ENCODE measurements at places on chromosomes 11 and 22.

DNA sequence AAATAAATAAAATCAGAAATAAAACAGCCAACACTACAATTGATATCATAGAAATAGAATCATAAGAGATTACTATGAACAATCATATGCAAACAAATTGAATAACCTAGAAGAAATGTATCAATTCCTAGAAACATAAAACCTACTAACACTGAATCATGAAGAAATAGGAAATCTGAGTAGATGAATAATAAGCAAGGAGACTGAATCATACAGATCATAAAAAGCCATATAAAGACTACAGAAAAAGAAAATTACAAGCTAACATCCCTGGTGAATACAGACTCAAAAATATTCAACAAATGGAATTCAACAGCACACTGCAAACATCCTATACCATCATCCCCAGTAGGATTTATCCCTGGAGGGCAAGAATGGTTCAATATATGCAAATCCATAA, 135.6 kb downstream of the SBF2 start:
- no peak for DNase-seq

GRCh38 chr11:45097721-45098493, 48.5 kb upstream of the PRDM11 start:
- no peak for DNase-seq

DNA sequence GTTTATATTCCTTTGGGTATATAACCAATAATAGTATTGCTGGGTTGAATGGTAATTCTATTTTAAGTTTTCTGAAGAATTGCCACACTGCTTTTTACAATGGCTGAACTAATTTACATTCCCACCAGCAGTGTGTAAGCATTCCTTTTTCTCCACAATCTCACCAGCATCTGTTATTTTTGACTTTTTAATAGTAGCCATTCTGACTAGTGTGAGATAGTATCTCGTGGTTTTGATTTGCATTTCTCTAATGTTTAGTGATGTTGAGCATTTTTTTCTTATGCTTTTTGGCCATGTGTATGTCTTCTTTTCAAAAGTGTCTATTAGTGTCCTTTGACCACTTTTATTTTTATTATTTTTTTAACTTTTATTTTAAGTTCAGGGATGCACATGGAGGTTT, 275.3 kb downstream of the METTL15 start:
- peak; percentile 49 for DNase-seq

DNA sequence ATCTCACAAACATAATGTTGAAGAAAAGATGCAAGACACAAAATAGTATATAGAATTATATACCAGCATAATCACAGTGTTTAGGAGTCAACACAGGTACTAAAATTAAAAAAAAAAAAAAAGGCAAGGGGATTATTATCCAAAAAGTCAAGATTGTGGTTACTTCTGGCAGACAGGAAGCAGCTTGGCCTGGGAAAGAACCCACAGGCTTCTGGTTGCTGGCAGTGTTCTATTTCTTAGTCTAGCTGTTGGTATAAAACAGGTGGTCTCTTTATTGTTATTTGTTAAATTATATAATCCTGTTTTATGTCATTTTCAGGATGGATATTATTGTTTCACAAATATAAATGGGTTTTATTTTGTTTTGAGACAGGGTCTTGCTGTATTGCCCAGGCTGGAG, 54.0 kb downstream of the C11orf58 start:
- DNase-seq: no peak

DNA sequence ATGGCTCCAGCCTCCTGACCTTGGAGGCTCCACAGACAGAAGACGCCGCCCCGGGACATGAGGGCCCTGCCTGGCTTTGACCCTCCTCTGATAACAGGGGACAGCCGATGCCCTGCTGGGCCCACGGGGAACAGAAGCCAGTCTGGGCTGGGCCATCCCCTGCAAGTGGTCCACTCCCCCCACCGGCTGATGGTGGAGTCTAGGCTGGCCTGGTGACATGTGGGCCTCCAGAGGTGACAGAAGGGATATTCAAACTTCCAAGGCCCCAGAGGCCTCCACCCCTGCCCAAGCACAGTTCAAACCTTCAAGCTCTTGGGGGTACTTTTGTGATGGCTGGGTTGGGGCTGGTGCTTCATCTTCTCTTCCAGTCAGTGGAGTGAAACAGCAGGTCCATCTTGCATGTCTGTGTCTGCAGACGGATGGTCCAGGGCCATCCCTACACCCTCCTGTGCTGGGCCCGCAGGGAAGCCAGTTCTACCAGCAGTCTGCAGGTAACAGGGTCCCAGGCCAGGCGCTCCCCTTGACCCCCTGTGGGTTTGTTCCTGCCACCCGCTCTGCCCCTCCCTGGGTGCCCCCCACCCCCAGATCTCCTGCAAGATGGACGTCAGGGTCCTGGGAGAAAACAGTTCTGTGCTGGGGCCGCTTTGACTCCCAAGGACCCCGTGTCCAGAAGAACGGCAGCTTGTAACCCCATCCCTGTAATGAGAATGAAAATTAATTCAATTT, 929.9 kb downstream of the BRD1 start:
- no peak for DNase-seq

- DNase-seq: no peak
Observed at GRCh38 chr11:27857588-27857987, 157.3 kb upstream of the BDNF start.

DNA sequence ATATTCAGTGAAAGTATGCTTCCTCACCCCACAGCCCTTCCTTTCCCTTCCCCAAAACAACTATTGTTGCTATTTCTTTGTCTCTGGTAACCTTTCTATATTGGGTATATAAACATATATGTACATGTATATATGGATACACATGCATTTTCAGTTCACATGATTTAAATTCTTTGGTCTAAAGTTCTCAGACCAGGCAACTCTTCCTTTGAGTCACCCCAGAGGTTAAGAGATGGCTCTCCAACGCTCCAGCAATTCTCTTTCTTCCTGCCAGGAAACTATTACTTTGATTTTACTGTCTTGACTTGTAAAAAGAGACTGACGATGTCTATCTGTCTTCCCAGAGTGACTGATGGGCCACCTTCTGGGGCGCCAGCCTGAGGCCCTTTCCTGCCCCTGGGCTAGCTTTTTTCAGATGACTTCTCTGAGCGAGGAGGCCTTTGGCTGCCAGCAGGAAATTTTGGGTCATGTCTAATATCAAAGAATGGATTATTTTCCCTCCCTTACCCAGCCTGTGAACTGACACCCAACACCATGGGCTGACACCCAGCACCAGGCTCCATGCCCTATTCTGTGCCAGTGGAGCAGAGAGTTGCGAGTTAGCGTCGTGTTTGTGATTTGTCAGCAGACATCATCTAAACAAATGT, 14.4 kb upstream of the ST3GAL4 start:
- no peak for DNase-seq

- DNase-seq: no peak
Observed at GRCh38 chr11:125931668-125932067, 14.2 kb upstream of the VSIG10L2 start.

GRCh38 chr11:118527109-118527508, at the start of gene TTC36:
TSS of gene TTC36 (plus strand) at chr11:118527474. CDS start at chr11:118527495, 21 bp downstream.
- DNase-seq: no peak

DNA sequence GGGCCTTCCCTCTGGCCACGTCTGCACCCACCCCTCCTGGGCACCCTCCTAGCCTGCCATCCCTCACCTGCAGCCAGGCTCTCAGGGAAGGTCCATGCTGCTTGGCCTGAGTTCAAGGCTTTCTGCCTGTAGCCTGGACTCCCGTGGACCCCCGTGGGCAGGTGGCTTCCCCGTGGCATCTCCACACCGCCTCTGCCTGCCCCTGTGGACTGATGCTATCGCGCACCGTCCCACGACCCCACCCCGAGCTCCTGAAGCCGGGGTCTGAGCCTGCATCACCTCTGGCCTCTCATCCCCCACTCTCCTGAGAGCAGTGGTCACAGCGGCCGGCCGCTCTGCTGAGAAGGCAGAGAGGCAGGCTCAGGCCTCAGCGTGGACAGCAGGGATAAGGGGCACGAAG, 4.5 kb downstream of the IFITM5 start:
- DNase-seq: no peak

GRCh38 chr22:46742576-46743221, 4.6 kb upstream of the CERK start:
- DNase-seq: no peak

DNA sequence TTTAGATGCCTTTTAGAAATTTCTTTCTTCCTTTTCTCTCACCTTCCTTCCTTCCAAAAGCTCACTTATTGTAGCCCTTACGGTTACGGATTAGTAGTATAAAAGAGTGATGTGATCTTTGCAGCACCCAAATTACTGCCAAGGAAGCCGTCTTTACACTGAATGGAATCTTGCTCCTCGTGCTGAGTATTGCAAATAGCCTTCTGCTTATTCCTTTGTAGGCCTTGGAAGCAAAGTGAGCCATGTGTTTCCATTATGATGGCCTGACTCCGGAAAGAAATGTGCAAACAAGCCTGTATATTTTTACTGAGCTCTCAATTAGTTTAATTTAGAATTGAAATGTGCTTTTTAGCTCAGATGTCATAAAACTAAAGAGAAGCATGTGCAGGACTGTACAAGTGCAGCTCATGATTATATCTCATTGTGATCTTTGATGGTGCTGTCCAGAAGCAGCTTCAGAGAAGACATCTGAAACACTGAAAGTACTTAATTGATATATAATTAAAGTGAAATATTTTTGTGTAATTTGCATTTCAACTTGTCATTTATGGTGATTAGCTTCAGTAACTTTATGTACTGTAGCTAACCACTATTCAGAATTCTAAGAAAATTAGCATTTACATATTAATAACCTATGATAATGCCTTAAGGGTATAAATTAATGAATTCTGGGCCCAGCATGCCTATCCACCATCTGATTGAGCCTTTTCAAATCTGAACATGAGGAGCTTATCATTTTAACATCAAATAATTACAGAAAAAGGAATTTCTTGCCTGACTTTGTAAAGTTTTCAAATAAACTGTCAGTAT, 129.3 kb downstream of the GRIA4 start:
- no peak for DNase-seq

DNA sequence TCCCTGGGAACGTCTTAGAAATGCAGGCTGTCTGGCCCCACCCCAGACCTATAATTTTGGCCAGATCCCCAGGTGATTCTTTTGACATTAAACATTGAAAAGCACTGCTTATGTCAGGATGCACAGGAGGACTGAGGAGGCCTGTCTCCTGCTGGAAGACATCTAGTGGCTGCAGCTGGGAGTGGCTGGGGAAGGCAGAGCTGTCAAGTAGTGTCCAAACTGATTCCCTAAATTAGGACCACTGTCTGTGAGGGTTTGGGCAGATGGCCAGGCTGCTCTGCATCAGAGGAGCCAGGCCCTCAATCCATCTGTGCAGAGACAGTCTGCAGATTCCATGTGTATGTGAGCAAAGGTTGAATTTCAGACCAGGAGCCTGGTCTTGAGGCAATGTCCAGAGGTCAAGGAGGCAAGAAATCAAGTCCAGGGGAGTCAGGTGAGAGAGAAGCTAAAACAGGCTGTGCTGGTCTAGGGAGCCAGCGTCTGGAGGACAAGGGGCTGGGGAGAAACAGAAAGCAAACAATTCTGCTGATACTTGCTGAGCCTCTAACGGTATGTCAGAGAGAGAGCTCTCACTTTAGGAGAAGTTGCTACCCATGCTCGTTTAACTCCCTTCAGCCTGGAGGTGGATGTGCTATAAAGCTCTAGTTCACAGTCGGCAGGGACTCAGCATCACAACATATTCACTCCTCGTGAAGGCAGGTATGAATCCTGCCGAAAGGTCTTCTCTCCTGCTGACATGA, 15.3 kb upstream of the SYTL2 start:
- DNase-seq: no peak

- DNase-seq: no peak
Observed at GRCh38 chr11:128563942-128564641, 23.3 kb downstream of the ETS1 start.

DNA sequence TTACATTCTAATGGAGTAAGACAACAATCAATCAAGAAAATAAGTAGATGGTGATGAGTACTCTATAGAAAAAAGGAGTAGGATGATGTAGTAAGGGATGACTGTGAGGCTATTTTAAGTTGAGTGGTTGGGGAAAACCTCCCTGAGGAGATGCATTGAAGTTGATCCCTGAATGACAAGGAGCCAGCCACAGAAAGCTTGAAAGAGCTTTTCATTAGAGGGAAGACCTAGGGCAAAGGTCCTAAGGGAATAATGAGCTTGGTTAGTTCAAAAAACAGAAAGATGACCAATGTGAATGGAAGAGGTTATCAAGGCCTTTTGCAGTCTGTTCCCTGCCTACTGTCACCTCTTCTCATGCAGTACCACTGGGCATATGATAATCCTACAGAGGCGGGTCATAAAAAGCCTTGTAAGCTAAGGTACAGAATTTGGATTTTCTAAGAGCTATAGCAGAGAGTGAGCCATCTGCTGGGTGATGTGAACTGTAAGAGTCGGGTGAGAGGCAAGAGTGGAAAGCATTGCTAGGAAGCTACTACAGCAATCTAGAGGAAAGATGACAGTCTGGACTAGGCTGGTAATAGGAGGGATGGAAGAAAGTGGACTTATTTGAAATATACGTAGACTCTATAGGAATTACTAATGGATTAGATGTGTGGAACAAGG, 3.1 kb downstream of the PPP2R1B start:
- DNase-seq: no peak

GRCh38 chr22:27399161-27399560, 402.4 kb downstream of the MN1 start:
- no peak for DNase-seq

DNA sequence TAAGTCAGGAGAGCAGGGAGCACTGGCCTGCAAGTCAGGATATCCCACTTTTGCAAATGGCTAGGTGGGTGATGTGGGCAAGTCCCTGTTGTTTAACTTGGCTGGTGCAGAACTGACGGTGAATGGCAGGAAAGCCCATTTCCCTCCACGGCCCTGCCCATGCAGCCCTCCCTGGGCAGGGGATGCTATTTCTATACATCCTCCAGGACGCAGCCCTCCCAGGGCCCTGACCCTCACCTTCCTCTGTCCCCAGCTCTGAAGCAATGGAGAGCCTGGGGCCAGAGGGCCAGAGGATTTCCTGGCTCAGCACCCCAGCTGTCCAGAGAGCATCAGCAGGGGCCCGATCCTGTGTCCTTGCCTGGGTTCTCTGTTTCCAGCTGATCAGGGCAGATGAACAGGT, 91.3 kb downstream of the TSPAN18 start:
- no peak for DNase-seq

GRCh38 chr11:108204929-108205499, 17.4 kb downstream of the NPAT start:
- no peak for DNase-seq

GRCh38 chr11:57938351-57938750, 85.3 kb upstream of the OR9Q1 start:
- DNase-seq: no peak

GRCh38 chr11:107731941-107732688, 20.3 kb upstream of the SLN start:
- DNase-seq: no peak

- DNase-seq: no peak
Observed at GRCh38 chr11:8796941-8797340, 114.0 kb upstream of the AKIP1 start.

GRCh38 chr11:42923651-42924050, 388.1 kb upstream of the API5 start:
- DNase-seq: no peak

DNA sequence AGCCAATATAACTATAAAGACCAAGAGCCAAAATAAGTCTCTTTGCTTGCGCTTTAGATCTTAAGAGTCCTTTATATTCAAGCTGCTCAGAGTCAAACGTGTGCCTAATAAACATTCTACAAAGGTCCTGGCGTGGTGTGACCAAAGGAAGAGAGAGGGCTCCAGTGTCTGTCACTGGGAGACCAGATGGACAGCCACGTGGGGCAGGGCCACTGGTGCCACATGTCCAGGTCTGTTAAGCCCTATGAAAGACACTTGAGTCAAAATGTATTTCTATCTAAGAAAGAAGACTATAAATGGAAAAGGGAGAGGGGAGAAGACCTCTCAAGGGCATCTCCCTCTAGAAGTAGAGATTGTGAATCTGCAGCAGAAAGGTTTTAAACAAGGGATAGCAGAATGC, 32.2 kb upstream of the EHF start:
- DNase-seq: no peak

All from AG04449 (cell line).